ENCODE measurements at places on chromosomes 12 and 14.

DNA sequence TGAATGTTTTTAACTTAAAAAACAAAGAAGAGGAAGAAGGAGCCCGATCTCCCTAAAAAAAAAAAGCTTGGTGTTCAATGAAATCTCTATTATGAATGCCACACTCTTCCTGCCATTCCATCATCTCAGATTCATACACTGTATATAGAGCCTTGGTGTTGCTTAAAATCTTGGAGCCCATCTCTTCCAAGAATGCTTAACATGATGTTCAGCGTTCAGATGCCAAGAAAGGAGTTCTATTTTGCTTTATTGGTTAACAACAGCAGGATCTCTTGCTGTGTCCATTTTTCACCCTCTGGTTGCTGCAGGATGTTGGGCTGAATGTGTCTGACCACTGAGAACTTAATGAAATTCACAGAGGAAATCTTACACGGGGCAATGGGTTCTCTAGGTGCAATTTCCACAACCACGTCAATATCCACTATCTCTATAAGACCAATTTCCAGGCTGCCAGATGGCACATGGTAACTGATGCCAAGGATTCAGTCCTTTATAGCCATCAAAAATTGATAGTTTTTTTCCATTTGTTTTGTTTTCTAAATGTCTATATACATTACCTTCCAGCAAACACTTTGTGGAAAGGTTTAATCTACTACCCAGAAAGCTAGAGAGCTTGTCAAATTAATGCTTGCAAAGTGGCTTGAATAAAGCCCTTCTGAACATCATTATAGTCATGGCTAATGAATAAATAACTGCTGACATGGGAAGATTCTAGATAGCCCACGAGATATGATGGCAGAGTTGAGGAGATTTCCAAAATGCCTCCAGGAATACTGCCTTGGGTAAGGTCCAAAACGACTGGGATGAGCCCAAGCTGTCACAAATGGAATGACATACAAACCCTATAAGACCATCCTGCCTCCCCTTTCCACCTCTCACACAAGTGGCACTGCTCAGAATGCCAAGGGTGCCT is 26.5 kb downstream of the RERG start:
- no peaks in the 10 kb centered on the region for H3K36me3 ChIP-seq
- H3K4me1 ChIP-seq = no peaks in the 10 kb centered on the region
- peaks cover 6% of the 10 kb centered on the region for H3K27me3 ChIP-seq
- DNase-seq = no peak

DNA sequence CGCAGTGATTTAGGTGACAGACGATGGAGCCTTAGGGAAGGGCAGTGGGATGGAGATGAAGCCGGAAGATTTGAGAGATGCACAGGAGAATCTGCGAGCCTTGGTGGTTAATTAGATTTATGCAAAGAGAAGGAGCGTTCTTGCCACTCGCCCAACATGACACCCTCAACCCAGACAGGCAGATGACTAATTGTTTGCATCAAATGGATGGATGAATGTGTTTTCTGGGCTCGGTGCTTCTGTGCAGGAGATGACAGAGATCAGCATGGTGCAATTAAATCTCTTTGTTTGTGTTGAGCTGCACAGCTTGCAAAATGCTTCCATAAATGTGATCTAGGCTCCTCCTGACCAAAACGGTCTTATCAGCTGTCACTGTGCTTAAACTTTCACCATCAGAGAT is 202.3 kb upstream of the PRMT8 start:
- no peak for DNase-seq
- no peak overlapping the region for H3K4me3 ChIP-seq
- H3K4me1 ChIP-seq = no peaks in the 10 kb centered on the region
- H3K27ac ChIP-seq = no peak overlapping the region

- H3K27me3 ChIP-seq = no peaks in the 10 kb centered on the region
- H3K27ac ChIP-seq = no peak overlapping the region
- no peak overlapping the region for H3K4me3 ChIP-seq
- H3K4me1 ChIP-seq = no peaks in the 10 kb centered on the region
- DNase-seq = no peak
- H3K36me3 ChIP-seq = no peaks in the 10 kb centered on the region
These were observed 976.4 kb upstream of the SEL1L start for GRCh38 chr14:82510007-82510406.

DNA sequence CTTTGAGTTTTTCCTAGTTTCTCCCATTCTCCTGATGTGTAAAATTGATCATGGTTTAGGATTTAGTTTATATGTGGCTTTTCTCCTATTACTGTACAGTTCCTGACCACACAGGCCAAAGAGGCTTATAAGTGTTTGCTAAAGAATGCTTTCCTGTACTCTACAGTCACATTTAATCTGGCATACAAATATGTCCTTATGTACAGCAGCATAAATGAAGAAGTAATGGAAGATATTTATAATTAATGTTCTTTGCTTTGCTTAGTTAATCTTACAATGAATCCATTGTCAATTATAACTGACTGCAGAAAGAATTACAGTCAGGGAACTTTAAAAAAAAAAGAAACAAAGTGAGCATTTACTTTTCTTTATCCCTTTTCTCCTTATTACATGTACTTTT is 293.9 kb downstream of the KCNC2 start:
- DNase-seq = no peak
- H3K4me1 ChIP-seq = no peaks in the 10 kb centered on the region
- no peak overlapping the region for H3K4me3 ChIP-seq
- no peaks in the 10 kb centered on the region for H3K27me3 ChIP-seq
- H3K27ac ChIP-seq = no peak overlapping the region

- no peak overlapping the region for H3K27ac ChIP-seq
- DNase-seq = no peak
- H3K4me3 ChIP-seq = no peak overlapping the region
- no peaks in the 10 kb centered on the region for H3K36me3 ChIP-seq
These were observed 112.5 kb downstream of the PRKD1 start for GRCh38 chr14:29815016-29815674.

DNA sequence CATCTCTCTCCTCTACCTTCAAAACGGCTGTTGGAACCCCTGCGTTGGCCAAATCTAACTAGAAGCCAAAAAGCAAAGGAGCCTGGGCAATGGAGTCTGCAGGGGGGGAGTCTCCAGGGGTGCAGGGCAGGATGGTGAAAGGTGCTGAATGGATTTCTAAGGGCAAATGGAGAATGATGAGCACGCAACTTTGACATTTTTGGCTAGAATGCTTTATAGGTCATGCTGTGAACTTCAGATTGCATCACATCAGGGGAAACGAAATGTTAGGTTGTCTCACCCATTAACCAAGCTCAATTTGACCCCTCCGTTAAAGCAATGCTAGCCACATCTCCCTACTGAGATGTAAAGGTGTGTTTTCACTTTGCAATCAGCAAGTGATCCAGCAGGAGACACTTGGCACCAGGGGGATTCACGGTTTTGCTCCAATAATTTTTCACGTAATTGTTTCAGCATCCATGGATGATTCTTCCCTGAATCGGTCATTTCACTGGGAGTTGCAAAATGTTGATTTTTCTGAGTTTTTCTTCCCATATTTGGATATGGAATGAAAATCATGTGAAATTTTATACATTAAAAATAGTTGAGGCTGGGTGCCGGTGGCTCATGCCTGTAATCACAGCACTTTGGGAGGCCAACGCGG is 78.0 kb upstream of the MDM1 start:
- H3K27ac ChIP-seq = no peak overlapping the region
- no peak overlapping the region for H3K4me3 ChIP-seq
- H3K27me3 ChIP-seq = no peaks in the 10 kb centered on the region
- H3K4me1 ChIP-seq = no peaks in the 10 kb centered on the region
- DNase-seq = no peak

GRCh38 chr14:26841920-26842741 is 244.3 kb upstream of the NOVA1 start:
- DNase-seq = no peak
- no peaks in the 10 kb centered on the region for H3K36me3 ChIP-seq
- no peak overlapping the region for H3K27ac ChIP-seq
- no peaks in the 10 kb centered on the region for H3K27me3 ChIP-seq

DNA sequence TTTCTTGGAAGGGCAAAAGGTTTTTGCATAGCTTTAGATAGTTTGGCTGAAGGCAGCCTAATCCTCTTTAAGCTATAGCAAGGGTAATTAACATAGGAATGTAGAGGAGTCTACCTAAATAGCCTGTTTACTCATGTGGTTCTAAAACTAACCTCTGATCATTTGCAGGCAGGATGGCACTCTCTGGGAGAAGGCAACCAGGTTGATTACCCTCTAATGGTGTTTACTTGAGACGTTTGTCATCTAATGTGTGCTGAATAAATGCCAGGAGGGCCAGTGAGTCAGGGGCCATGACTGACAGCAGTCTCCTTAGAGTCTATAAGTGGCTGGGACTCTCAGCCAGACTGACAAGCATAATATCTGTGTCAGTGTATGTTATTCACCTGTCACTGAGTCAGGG is 286.4 kb downstream of the PCNX1 start:
- H3K4me1 ChIP-seq = no peaks in the 10 kb centered on the region
- DNase-seq = no peak
- H3K4me3 ChIP-seq = no peak overlapping the region
- H3K36me3 ChIP-seq = no peaks in the 10 kb centered on the region
- H3K27ac ChIP-seq = no peak overlapping the region

GRCh38 chr14:72480464-72481243 is 413.2 kb downstream of the DPF3 start:
- no peak overlapping the region for H3K4me3 ChIP-seq
- no peaks in the 10 kb centered on the region for H3K27me3 ChIP-seq
- peak; percentile 71 for DNase-seq
- H3K36me3 ChIP-seq = no peaks in the 10 kb centered on the region
- peaks cover 61% of the 10 kb centered on the region for H3K4me1 ChIP-seq

GRCh38 chr12:4977102-4977501 is 66.6 kb upstream of the KCNA5 start:
- H3K36me3 ChIP-seq = no peaks in the 10 kb centered on the region
- H3K4me1 ChIP-seq = no peaks in the 10 kb centered on the region
- no peak for DNase-seq
- H3K27me3 ChIP-seq = peaks cover 22% of the 10 kb centered on the region

DNA sequence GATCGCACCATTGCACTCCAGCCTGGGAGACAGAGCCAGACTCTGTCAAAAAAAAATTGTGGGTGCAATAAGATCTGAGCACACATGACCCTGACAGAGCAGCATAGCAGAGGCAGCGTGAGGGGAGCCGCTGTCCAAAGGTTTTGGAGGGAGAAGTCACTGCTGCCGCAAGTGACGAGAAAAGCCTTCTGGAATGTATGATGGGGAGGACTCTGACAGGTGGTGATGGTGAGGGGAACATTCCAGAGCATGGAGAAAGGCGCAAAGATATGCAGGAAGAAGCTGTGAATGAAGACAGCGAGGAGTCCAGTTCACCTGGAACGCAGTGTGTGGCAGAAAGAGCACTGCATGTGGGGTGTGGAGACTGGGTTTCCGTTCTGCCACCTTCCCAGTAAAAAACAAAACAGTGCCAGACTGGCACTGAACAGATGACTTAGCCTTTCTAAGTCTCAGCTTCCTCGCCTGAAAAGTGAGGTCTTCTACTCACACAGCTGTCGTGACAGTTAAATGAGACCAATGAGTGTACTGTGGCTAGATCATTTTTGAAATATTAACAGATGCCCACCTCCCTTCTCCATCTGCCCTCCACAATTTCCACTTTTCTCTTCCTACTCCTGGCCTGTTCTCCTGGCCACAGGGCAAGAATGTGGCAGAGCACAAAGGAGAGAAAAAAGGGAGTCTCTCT is 53.4 kb upstream of the PTHLH start:
- peak overlapping the region; percentile 96 for H3K27ac ChIP-seq
- peak; percentile 46 for DNase-seq
- H3K36me3 ChIP-seq = no peaks in the 10 kb centered on the region

DNA sequence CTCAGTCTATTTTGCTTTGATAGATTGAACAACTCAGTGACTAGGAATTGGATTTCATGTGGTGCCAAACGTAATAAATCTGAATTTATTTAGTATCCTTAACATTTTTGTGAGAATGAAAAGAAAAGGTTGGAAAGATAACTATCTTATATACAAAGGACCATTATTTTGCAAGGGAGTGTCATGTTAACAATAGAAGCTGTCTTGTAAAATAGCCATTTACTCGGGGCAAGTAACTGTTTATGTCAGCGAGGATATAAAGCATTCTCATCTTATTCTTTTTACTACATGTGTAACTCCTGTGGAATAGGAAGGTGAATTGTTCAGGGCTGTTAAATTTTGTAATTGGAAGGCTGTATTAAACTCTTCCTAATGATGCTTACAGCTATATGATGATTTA is 5.9 kb downstream of the RERGL start:
- no peaks in the 10 kb centered on the region for H3K4me1 ChIP-seq
- no peak overlapping the region for H3K4me3 ChIP-seq
- DNase-seq = no peak

DNA sequence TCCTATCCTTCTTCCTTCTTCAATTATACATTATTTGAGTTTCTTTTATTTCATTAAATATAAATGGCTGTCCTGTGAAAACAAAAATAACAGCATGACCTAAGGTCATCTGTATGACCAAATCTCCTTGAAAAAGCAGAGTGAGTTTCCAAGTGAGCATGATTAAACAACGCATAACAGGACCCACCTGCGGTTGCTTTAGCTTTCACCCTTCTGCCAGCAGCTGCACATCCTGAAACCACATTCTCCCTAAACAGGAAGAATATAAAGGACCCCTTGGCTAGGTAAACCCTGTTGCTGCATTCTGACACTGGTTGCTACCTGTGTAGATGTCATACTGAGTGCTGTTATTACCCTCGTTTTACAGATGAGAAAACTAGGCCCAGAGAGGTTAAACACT is 42.8 kb upstream of the CPM start:
- no peaks in the 10 kb centered on the region for H3K27me3 ChIP-seq
- no peak overlapping the region for H3K4me3 ChIP-seq
- H3K27ac ChIP-seq = no peak overlapping the region
- H3K36me3 ChIP-seq = no peaks in the 10 kb centered on the region

All from DND-41 (cell line).